Hematopoietic multipotent progenitor cell treated with erythropoietin and hydrocortisone succinate and interleukin-3 and kit ligand, for 15 days (in vitro differentiated cells): ENCODE measurements at places on chromosomes 11 and 22.

DNA sequence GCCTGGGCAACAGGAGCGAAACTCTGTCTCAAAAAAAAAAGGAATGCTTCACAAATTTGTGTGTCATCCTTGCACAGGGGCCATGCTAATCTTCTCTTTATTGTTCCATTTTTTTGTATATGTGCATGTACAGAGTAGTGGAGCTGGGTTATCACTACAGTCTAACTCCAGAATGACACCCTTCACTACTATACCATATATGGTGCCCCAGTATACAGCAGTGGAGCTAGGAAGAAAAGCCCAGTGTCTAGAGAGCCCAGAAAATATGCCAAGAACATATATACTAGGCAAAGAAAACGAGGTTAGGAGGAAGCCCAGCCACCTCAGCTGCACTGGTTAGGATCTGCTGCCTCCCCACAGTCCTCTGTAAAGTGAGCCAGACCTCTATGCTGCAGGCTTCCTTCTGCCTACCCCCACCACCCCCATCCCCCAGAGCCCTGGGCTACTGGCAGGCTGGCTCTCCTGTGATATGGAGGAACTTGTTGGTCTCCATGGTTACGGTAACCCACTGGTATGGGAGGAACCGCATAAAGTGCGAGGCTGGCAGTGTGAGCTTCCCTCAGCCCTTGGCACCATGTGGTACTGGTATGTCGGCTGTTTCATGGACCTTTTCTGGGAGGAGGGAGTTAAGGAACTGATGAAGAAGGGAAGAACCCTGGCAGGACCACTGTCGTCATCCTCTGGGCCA is 34.3 kb downstream of the RCOR2 start:
- no peak for DNase-seq

GRCh38 chr11:19344661-19345518 is 104.1 kb upstream of the E2F8 start:
- no peak for DNase-seq

GRCh38 chr11:118295815-118296454 is 8.6 kb upstream of the CD3E start:
- DNase-seq, result peak; percentile 7

DNA sequence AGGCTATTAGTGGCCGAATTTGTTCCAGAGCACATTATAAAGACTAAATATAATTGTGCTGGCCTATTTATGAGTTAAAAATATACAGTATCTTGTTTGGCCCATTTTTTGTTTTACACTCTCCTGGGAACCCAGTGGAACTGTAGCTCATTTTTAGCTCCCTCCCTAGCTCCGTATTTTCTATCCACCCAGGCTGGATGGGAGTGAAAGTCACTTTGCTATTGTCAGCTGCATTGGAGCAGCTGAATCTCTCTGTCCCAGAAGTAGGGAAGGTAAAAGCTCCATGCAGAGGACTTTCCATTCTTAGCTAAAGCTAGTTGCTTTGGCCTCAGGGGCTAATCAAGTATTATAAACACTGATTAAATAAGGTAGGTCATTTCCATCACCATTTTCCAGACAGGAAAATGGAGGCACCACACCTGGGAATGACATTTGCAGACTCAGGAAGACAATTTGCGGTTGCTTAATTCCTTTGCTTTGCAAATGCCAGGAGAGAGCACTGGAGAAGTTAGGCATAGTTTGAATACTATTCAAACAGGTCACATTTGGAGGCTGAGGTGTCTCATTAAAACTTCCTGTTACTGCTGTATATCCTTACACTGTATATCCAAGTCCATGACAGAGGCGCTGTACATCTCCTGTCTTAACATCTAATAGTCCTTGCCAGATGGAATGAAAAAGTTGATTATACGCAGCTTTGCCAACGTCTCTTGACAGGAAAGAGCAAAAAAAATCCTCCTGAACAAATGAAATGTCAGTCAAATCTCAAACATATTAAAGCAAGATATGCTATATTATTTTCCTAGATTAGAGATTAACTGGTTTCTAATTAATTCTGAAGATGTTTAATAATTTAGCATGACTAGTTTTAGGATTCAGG is 338.1 kb upstream of the KIRREL3 start:
- no peak for DNase-seq

DNA sequence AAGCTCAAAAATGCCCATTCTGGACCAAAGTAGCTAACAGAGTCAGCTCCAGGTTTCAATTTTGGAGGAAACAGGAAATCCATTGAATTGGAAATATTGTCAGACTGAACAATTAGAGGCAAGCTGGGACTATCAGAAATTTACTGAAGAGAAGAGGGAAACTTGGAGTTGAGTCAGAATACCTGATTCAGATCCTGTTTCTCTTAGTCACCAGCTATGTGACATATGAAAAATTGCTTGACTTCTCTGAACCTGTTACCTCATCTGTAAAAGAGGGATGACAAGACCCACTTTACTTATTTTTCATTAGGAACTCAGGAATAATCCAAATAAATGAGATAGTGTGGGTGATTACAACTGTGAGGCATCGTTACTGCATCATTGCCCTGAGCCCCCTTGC is 148.9 kb upstream of the CADM1 start:
- DNase-seq, result no peak

- DNase-seq, result no peak
Observed at GRCh38 chr11:28566339-28567089, 458.3 kb downstream of the METTL15 start.

DNA sequence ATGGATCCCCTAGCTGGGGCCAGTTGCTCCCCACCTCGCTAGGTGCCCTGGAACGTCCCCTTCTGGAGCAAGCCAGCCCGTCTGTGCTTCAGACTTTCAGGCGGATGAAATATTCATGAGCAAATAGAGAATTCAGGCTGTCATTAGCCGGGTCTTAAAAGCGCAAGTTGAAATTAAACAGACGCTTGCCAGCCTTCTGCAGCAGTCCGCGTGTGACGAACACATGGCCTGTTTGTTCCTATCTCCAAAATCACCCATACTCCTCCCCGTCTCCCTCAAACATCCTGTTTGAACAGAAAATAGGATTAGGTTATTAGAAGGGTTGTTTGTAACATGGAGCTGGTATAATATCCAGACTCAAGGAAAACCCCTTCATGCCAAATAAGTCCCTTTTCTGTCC is 38.7 kb downstream of the MYO18B start:
- no peak for DNase-seq

GRCh38 chr11:111975076-111975806 is 38.1 kb downstream of the DIXDC1 start:
- DNase-seq, result no peak

- no peak for DNase-seq
Observed at GRCh38 chr11:75303544-75304224, 47.8 kb downstream of the ARRB1 start.

DNA sequence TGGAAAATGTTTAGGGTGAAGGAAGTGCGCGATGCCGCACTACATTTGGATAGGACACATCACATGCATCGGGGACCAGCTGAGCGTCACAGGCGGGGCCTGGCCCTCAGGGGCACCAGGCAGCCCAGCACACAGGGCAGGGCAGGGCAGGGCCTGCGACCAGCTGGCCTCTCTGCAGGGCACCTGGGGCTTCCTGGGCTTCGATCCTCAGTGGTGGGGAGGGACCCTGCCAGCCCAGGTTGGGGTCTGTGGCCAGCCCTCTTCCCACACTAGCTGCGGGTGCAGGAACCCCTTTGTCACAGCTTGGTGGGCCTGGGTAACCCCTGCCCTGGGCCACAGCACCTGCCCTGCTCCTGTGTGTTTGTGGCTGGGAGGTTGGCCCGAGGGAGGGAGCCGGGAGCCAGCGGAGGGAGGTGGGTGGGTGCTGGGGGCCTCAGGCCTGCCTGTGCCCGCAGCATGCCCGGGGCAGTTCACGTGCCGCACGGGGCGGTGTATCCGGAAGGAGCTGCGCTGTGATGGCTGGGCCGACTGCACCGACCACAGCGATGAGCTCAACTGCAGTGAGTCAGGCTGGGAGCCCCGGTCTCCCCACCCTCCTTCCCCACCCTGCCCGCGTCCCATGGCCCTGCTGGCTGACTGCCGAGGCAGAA is 37.9 kb downstream of the ST14 start:
- DNase-seq, result no peak

DNA sequence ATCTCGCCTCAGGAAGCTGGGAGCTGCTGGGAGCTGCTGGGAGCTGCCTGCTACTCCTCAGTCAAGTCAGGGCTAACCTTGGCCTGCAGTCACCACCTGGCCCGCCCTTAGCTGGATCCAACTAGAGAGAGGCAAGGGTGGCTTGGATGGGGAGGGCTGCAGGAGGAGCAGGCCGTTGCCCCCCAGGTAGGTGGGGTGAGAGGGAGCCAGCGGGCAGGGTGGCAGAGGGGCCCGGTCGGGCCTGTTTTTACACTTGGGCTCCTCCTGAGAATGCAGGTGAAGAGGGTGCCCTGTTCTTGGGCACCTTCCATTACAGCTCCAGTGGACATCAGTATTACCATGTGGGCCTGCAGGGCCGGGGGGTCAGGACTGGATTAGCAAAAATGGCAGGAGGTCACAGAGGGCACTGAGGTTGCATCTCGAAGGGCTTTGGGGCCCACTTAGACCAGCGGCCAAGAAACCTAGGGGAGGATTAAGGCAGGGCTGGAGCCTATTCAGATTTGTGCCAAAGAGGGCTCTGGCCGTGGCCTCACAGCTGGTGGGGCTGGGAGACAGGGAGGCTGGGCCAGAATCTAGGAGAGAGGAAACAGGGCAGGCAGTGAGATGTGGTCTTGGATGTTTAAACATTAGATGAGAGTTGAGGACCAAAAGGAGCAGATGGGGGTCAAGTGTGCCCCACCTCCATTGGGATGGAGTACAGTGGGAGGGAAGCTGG is 60.8 kb upstream of the TTLL12 start:
- no peak for DNase-seq

- DNase-seq, result no peak
Observed at GRCh38 chr11:16935518-16936302, 78.5 kb downstream of the PLEKHA7 start.

GRCh38 chr11:90845126-90845525 is 622.3 kb upstream of the CHORDC1 start:
- no peak for DNase-seq

DNA sequence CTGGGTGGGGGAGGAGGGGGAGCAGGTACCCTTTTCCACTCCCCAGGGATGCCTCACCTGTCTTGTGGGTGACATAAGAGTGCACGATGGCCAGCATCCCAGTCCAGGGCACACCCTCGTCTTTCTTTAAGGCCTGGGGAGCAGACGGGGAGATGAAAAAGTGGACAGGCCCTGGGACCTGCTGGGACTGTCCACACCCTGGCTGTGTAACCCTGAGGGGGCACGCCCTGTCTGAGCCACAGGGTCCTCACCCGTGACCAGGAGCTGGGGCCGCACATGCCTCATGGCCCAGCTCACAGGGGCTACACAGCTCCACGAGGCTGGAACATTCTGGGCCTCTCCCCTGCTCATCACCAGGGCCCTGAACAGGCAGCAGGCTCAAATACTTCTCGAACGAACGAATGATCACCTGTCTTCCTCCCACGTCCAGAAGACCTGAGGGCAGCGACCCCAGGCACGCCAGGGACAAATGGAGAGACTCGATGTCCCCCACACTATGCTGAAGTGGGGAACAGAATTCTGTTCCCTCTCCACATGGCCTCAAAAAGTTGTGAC is 123.9 kb downstream of the PHF21B start:
- DNase-seq, result no peak

DNA sequence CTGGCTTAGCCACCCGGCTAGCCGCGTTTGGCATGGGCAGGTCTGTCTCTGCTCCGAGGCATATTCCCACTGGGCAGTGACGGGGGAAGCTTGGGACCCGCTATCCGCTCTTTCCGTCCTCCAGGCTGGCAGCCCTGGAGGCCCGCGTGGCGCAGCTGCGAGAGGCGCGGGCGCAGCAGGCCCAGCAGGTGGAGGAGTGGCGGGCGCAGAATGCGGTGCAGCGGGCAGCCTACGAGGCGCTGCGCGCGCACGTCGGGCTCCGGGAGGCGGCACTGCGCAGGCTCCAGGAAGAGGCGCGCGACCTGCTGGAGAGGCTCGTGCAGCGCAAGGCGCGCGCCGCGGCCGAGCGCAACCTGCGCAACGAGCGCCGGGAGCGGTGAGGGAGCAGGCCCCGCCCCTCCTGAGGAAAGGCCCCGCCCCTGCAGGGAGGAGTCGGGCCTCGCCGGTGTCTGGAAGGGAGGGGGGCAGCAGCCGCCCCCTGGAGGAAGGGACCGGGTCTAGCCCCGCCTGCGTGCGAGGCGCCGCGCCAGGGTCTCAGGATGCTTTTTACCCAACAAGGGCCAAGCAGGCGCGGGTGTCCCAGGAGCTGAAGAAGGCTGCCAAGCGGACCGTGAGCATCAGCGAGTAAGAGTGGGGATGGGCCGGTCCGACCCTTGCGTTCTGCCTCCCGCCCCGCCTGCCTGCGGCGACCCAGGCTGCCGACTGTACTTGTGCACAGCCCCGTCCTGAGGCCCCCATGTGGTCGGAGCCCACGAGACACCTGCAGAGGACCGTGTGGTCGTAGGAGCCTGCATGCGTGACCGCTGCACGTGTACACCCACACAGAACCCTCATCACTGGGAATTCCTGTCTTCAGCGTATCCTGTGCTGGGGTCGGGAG is 7.9 kb downstream of the ATG16L2 start:
- DNase-seq, result peak; percentile 69

DNA sequence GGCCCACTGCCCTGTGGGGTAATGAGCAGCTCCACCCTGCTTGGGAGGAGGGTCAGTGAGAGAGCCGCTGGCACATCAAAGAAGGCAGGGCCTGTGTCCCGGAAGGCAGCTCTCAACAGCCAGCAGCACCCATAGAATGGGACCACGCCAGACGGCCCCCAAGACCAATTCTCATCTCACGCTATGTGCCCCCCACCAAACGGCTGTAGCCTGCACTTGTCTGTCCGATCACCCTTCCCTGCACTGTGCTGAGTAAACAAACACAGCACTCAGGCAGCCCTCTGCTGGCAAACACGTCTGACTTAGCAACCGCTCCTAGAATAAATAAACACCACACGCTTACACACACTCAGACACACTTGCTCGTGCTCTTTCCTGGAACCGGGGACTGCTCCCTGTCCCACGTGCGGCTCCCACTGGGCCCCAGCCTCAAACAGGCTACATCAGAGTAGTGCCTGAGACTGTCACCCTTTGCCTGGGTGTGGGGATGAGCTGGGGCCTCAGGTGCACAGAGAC is 53.2 kb upstream of the CDON start:
- no peak for DNase-seq
